Fibroblast of lung (primary cell): ENCODE measurements at places on chromosomes 16 and 17. TPM values are rescaled to one million over a fixed set of nuclear protein-coding genes. Genes with fewer than 3 reads are reported as not detected.

LRRC46 gene
- under 0.01 TPM in 2 replicates for total RNA-seq

CDT1 gene
- total RNA-seq = 0.77 and 3.6 TPM in 2 replicates

CCL16 gene
- total RNA-seq = not detected in 2 replicates

TEKT5 gene
- total RNA-seq = 0.26 TPM in 1 of 2 replicates, not detected in the other

B4GALNT2 gene
- total RNA-seq = under 0.01 TPM in 1 of 2 replicates, not detected in the other

SEC14L1 gene
- 31.6 and 32.9 TPM in 2 replicates for total RNA-seq

HS3ST3A1 gene
- 28.5 and 48.7 TPM in 2 replicates for total RNA-seq

DNAH2 gene
- 0.17 and 0.26 TPM in 2 replicates for total RNA-seq

TAC4 gene
- total RNA-seq = not detected in 2 replicates

PPY gene
- not detected in 2 replicates for total RNA-seq

PHOSPHO1 gene
- total RNA-seq = under 0.01 and 0.17 TPM in 2 replicates

EVPL gene
- total RNA-seq = not detected in 2 replicates

CBX2 gene
- 0.83 and 1.3 TPM in 2 replicates for total RNA-seq

KRT40 gene
- not detected in 2 replicates for total RNA-seq

CCDC78 gene
- 1.0 and 1.8 TPM in 2 replicates for total RNA-seq

ZNF19 gene
- total RNA-seq = 3.3 and 3.9 TPM in 2 replicates

CES1 gene
- total RNA-seq = 41.1 and 41.6 TPM in 2 replicates

SPATA22 gene
- total RNA-seq = 0.17 and 0.51 TPM in 2 replicates

ZG16 gene
- total RNA-seq = not detected in 2 replicates

CTRB2 gene
- not detected in 2 replicates for total RNA-seq

KRTAP2-2 gene
- total RNA-seq = not detected in 2 replicates

KCNJ18 gene
- total RNA-seq = not detected in 2 replicates

DPEP2 gene
- total RNA-seq = not detected in 2 replicates

PYDC1 gene
- total RNA-seq = not detected in 2 replicates

CA7 gene
- not detected in 2 replicates for total RNA-seq

ATP2A1 gene
- 0.26 and 0.33 TPM in 2 replicates for total RNA-seq

EFTUD2 gene
- total RNA-seq = 74.0 and 88.0 TPM in 2 replicates

TP53TG3B gene
- not detected in 2 replicates for total RNA-seq

KRTAP4-3 gene
- not detected in 2 replicates for total RNA-seq

SNRNP25 gene
- 14.6 and 20.5 TPM in 2 replicates for total RNA-seq

B9D1 gene
- total RNA-seq = 20.8 and 38.5 TPM in 2 replicates

SSTR5 gene
- not detected in 2 replicates for total RNA-seq

MARVELD3 gene
- not detected in 2 replicates for total RNA-seq

PRSS8 gene
- total RNA-seq = not detected in 2 replicates

CENPN gene
- 8.7 and 19.5 TPM in 2 replicates for total RNA-seq

HIC1 gene
- total RNA-seq = 29.1 and 30.0 TPM in 2 replicates

CLDN9 gene
- not detected in 2 replicates for total RNA-seq

MFAP4 gene
- total RNA-seq = 81.3 and 137 TPM in 2 replicates

KRT20 gene
- total RNA-seq = not detected in 2 replicates

ARHGAP23 gene
- total RNA-seq = 18.2 and 41.1 TPM in 2 replicates

RAMP2 gene
- total RNA-seq = 0.17 and 0.26 TPM in 2 replicates

DRC7 gene
- under 0.01 TPM in 1 of 2 replicates, not detected in the other for total RNA-seq
